ENCODE measurements at places on chromosomes 16 and 17. TPM values are rescaled to one million over a fixed set of nuclear protein-coding genes. Genes with fewer than 3 reads are reported as not detected.
A peak's percentile ranks its signal among the peaks of the same experiment; 100 is the strongest.

DNA sequence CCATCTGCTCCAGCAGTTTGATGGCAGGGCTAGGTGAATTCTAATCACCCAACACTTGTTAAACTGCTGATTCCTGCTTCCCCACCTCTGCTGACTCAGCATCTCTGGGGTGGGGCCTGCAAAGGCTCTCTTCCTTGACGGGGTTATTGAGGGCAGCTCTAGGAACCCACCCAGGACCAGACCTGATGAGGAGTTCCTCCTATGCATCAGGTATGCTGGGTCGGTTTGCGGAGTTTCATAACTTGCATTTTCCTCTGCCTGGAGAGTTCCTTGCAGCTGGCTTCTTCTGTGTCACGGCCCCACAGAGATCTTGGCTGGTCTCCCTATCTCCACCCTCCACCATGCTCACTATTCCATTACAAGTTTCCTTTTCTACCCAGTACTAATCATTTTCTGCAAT, 93.4 kb upstream of the CCL2 start:
- no peak for DNase-seq

The ALOX12 gene
- not detected for total RNA-seq

The ADGRG3 gene
- total RNA-seq: 0.60 TPM

GRCh38 chr16:66639091-66639885, 34.8 kb downstream of the CMTM3 start:
- DNase-seq: no peak

DNA sequence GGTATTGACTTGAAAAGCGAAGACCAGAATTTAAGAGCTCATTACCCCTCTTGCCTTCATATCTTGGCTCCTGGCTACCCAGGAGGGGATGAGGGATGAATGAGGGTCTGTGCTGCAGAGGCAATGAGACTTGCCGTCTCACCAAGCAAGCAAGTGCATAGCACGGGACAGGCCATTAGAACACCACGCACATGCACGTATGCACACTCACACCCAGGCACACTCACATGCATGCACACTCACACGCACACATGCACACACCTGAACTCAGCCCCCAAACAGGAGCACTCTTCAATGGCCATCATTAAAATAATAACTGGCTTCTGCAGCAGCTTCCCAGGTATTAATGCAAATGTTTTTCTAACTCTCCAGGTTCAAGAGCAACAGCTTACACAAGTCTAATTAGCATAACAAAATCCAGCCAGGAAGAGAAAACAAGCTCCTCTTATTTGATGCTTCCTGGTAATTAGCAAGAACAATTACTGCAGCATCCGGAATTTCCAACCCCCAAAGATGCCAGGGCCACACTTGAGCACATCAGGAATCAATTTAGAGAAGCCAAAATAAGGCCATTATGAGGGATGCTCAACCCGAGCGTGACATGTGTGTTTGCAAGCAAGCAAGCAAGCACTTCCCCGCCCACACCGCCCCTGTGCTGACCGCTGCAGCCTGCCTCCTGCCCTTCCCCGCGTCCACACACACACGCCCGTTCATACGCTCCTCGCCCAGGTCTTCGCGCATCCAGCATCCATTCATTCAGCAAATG, 171.6 kb upstream of the TNRC6C start:
- DNase-seq: no peak

DNA sequence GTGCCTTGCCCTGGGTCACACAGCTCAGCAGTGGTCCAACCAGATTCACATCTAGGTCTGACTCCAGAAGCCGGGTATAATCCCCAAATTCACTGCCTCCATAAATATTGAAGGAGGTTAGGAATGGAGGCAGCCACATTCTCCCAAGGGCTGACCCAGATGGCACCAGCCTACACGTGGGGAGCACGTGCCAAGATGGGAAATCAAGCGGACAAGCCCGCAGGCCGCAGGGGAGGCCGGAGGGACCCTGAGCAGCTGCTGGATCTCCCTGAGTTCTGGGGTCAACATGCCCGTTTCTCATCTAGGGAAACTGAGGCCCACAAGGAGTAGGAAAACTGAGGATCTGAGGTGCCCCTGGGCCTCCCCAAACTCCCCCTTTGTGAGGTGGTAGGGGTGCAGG, 32.2 kb upstream of the CNEP1R1 start:
- no peak for DNase-seq

- DNase-seq: peak; percentile 33
Measured at GRCh38 chr16:79400462-79401149, 199.9 kb downstream of the MAF start.

DNA sequence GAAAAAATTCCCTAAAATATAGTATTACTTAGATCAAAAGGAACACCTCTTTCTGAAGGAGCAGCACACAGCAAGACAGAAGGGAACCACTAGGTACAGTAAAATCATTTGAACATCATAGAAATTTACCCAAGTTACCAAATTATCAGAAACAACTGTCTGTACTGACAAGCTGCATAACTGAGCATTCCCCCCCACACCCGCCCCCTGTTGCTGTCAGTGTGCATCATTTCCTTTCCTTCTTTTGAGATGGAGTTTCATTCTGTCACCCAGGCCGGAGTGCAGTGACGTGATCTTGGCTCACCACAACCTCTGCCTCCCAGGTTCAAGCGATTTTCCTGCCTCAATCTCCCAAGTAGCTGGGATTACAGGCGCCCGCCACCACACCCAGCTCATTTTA, 120.7 kb downstream of the TRIM37 start:
- no peak for DNase-seq

- no peak for DNase-seq
Measured at GRCh38 chr16:15808071-15808470, 48.8 kb downstream of the MYH11 start.

- no peak for DNase-seq
Measured at GRCh38 chr17:19539040-19539399, 5.4 kb downstream of the SLC47A1 start.

The KCNJ18 gene
- not detected for total RNA-seq

DNA sequence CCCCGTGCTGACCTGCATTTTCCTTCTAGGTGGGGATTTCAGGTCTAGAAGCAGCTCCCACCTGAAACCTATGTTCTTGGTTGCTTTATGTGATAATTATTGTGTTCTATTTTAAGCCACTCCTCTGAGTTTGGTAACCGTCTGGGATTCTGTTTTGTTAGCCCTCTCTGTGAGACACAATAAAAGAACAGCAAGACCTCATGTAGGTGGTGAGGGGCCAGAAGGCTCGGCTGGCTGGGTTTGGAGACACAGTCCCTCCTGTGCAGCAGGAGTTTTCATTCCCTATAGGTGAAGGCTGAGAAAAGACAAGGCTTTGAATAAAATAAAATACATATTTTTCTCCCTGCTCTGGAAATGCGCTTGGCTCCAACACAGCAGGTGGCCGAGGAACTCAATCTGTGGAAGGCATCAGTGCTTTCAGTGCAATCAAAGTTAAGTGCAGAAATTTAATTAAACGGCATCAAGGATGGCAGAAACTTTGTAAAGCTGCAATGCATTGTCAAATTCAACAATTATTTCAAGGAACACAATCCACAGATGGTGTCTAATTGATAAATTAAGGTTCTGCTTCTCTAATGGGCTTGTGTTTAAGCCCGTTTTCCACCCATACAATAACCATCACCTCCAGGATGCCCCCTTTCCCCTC, 107.8 kb downstream of the MSI2 start:
- no peak for DNase-seq

DNA sequence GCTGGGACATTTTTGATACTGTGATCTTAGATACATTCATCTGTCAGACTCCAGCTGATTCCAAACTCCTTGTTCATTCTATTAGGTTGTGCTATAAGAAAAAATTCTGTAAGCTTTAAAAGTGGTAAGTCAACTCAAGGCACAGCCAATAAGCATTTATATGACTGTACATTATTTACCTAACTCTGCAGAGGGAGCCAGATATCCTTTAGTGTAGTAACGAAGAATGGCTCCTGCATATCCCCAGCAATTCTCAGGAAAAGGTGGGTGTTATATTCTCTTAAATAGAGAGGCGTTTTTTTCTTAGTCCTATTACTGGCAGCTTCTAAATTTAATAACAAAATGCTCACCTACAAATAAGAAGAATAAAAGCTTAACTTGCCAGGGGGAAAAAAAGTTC, 374.3 kb upstream of the GOT2 start:
- no peak for DNase-seq

DNA sequence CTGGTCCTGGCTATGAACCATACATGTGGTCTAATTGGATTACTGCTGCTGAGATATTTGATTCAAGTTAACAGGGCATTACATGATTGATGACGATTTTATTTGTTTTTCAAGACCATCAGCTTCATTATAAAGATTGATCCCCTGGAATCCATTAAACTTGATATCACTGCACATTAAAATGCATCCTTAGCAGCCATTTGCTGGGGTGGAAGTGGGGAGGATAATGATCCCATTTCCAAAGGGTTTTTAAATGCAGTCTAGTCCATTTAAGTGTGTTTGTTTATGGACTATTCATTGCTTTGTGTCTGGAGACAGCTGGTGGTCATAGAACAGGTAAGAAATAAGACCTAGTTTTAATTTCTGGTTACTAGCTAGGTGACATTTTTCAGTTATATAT, 40.9 kb downstream of the ADAMTS18 start:
- no peak for DNase-seq

- no peak for DNase-seq
Measured at GRCh38 chr16:1633310-1633709, 21.1 kb downstream of the CRAMP1 start.

- DNase-seq: no peak
Measured at GRCh38 chr16:48591976-48592375, 18.0 kb downstream of the N4BP1 start.

The NACA2 gene
- not detected for total RNA-seq

GRCh38 chr16:379183-379960, 2.4 kb downstream of the PGAP6 start:
- DNase-seq: peak; percentile 87
